ENCODE measurements at places on chromosomes 7 and 10. TPM values are rescaled to one million over a fixed set of nuclear protein-coding genes. Genes with fewer than 3 reads are reported as not detected.

Gene CYP3A4
- total RNA-seq = not detected

Gene PHYHIPL
- not detected for total RNA-seq

Gene PIK3AP1
- not detected for total RNA-seq

- no peak for DNase-seq
These were observed 159.4 kb downstream of the ANLN start for GRCh38 chr7:36549029-36549428.

GRCh38 chr7:117780832-117781231, 92.4 kb downstream of the CTTNBP2 start:
- no peak for DNase-seq

DNA sequence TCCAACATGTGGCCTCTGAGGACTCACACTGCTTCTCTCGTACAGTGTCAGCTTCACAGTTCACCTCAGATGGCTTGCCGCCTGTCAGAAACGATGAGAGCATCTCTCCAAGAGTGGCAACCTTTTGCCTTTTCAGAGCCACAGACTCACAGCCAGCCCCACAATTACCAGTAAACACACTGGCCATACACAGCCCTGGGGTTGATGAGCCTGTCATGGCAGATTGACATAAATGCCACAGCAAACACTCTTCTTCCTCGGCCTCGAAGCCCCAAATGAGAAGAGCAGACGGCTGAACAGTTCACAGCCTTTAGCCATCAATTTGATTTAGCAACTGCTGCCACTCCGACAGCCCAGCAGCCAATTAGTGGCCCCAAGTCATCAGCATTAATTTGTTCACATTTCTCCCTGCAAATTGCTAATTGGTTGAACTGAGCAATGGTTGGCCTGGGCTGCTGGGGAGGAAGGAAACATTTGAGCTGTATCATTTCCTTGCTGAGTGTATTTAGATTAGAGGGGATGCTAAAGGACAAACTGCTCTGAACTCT, 1142.9 kb downstream of the SORCS3 start:
- no peak for DNase-seq

DNA sequence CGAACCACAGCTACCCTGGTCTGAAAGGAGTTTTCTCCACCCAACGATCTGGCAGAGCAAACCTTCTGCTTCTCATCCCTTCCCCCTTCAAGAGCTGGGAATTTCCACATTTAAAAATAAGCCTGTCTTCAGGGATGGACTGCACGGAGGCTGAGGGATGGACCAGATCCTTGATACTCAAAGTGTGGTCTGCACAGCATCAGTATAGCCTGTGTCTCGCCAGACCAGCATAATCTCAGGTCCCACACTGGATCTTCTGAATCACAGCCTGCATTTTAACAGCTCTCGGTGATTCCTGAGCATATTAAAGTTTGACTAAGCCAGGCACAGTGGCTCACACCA, 7.1 kb downstream of the KCNMA1 start:
- DNase-seq = no peak

GRCh38 chr10:16761300-16761699, 55.9 kb downstream of the RSU1 start:
- DNase-seq = no peak

- no peak for DNase-seq
These were observed 143.5 kb downstream of the NEURL1 start for GRCh38 chr10:103637011-103637410.

- no peak for DNase-seq
These were observed 75.3 kb upstream of the PTN start for GRCh38 chr7:137418841-137419240.

- DNase-seq = peak; percentile 87
These were observed 466.0 kb downstream of the KIF20B start for GRCh38 chr10:90167174-90168064.

GRCh38 chr10:90779548-90779947, 78.3 kb downstream of the HTR7 start:
- peak; percentile 47 for DNase-seq

Gene FZD1
- 3.3 TPM for total RNA-seq

DNA sequence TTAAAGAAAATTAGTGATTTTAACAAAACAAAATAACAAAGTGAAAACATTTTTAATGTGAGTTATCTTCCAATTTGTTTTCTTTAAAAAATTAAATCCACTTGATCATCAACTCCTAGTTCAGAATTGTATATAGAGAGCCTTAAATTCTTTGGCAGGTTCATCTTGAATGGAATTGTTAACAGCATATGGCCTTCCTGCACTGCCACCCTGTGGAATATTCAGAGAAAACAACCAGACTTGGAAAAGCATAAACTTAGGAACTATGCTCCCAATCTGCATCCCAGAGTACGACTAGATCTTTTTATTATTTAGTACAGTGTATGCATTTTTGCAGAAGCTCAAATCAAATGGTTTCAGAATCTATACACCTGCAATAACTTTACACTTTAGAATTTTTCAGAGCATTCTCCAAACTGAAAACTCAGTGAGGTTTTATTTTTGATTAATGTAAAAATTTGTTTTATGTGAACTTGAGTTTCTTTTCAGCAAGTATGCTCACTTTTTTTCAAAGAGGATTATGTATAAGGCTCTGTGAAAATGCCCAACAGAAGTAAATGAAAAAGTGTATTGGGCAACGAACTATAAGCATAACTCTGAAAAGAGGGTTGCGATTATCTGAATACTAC, 44.9 kb upstream of the ANK3 start:
- DNase-seq = peak; percentile 69

- DNase-seq = no peak
These were observed 127.8 kb downstream of the EMX2 start for GRCh38 chr10:117670116-117670904.

DNA sequence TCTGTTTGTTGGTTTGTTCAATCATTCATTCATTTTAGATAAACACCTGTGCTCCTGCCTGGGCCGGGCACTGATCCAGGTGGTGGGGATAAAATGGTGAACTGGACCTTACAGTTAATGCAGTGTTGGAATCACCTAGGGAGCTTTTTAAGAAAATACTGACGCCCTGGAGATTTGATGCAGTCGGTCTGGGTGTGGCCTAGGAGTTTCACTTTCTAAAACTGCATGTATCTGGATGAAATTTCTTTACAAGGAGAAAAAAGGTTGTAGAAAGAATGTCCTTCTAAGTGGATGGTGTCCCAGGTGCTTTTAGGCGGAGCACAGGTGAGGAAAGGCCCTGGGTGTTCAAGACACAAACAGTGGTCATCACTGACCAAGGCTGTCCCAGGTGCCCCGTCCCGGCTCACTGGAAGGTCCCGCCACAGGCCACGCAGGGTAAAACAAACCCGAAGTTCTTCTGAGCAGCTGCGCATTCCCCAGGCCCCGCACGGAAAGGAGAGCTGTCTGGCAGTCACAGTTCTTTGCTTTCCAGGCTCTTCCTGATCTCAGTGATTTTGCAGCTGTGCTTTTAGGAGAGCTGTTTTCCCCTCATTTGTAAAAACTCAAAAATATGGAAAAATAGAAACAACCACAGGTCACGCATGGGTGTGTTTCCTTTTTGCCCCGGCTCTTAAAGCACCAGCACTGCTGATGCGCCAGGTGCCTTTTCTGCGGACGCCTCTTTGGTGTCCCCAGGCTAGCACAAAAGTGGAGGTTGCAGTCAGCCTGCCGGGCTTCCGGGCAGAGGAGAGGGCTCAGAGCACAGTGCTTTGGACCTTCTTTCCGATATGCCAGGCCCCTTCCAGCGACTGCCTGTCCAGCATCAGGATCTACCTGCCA, 161.9 kb downstream of the GRK5 start:
- DNase-seq = no peak

Gene EIF5AL1
- 0.54 TPM for total RNA-seq

DNA sequence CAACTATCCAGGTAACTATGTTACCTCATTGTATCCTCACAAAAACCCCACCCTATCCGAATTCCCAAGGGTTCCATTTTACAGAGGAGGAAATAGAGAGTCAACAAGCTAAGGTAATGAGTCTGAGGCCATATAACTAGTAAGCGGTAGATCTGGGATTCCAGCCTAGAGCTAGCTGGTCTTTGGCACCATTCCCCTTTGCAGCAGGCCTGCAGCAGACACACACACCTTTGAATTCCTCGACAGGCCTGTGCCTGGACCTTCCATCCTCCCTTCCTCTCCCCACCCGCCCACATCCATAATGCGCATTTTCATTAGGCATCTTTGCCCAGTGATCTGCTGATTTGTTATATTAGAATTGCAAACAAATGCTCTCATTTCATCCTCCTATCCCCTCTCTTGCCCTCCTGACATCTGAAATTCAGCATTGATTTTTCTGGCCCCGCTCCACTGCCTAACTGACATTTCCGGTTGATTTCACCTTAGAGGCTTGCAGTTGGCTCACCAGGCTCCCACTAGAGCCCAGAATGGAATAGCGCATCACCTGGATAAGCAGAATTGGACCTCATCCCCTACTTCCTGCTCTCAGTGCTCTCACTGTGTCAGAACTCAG, 129.5 kb downstream of the PLXNA4 start:
- DNase-seq = no peak

Gene TMEM270
- not detected for total RNA-seq

GRCh38 chr10:104243512-104243911, 11.2 kb upstream of the GSTO1 start:
- no peak for DNase-seq

Gene ACTR3C
- 3.6 TPM for total RNA-seq

DNA sequence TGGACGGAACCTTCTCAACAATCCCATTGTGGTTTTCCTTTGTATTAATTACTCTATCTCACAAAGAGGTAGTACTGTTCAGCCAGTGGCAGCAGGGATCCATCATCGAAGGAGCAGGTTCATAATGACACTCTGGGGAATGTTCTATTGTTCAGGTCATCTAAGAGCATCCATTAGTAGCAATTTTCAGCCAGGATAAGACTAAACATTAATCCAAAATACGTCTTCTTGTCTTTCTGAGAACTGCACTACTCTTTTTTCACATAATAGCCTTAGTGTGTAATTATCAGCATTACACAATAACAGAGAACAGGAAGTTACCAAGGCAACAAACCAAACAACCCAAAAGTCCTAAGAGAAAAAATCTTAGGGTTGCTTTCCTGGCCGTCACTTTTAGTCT, 259.5 kb upstream of the VWC2 start:
- no peak for DNase-seq

DNA sequence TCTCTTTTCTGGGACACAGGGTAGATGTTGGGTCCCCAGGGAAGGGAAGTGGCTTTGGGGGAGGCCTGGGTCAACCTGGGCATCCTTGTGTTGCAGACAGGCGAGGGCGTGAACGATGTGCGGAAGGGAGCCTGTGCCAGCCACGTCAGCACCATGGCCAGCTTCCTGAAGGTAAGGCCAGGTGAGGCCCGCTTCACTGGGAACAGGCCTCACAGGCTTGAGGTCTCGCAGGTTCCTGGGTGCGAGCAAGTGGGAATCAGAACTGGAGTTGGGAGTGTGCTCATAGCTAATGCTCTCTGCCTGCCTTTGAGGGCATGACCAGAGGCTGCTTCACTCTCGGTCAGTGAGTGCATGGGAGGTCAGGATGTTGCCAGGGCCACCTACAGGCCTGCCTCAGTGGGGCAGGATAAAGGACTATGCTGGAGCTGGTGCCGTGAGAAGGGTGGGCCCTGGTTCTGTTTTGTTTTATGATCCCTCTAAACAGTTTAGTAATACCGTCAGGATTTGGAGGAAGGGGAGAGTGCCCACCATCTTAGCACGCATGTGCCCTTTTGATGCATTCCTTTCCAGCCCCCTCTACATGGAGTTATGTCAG, 8.4 kb downstream of the DBNL start:
- no peak for DNase-seq

GRCh38 chr7:3859431-3859830, 558.4 kb downstream of the SDK1 start:
- DNase-seq = no peak

Gene ARMC3
- total RNA-seq = not detected

DNA sequence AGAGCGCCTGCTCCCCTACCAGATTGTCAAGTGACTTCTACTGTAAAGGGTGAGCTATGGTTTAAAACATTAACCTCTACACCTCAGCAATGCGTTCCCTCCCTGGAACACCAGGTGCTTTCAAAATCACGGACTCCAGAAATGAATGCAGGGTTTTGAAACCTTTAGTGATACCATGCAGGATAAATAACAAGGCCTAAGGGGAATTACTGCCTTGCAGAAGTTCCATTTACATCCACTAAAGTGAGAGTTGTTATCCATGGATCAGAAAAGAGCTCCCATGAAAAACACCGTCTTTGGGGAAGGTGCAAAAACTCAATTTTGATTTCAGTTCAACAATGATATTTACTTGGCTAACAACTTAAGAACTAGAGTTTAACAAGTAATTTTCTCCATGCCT, 4.0 kb downstream of the FZD8 start:
- DNase-seq = no peak

GRCh38 chr7:69426705-69427104, 171.6 kb upstream of the AUTS2 start:
- DNase-seq = no peak
